ENCODE measurements at places on chromosomes 12 and 14.

- DNase-seq = no peak
Measured at GRCh38 chr12:130119241-130119861, 42.9 kb upstream of the FZD10 start.

- DNase-seq = no peak
Measured at GRCh38 chr12:104143002-104143401, 5.0 kb upstream of the NFYB start.

DNA sequence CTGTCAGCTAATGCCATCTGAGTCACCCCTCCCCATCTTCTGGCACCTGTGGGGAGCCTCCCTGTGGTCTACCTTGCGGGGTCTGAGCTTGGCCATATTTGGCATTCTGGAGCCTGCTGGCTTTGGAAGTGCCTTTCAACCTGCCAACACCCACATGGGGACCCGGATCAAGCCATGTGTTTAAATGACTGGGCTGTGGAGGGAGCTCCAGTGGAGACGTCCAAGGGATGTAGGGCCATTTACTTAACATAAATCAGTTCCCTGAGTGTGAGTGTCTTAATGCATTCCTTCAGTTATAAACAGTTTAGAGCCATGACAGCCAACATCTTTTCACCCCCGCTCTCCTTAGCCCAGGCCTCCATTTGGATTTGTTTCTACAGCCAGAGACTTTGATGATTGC, 22.0 kb downstream of the CACNA1C start:
- DNase-seq = no peak

DNA sequence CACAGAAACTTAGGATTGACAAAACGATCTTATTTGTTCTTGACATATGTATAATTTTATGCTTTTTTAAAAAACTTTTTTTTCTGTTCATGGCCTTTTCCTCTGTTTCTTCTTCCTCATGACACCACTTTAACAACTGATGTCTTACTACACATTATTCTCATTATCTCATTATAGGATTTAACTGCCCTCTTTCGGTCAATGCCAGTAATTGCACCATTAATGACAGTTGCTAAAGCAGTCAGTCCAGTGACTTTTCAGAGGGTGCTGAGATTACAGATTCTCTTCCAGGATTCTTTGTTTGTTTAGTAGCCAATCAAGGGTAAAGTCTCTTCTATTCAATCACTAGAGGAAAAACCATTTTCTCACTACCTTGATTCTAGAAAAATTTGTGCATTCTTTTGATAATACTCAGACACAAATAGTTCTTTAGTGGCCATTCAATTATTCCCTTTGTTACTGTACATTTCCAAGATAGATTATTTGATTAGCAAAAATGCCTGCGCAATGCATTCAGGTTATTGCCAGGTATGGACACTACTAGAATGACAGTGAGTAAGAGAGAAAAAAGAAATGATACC, 50.1 kb downstream of the KLRG1 start:
- DNase-seq = no peak

All from NCI-H2029 treated with DMSO at 0.1 percent for 48 hours (cell line).